Progenitor cell of endocrine pancreas (in vitro differentiated cells): ENCODE measurements at places on chromosomes 16 and 17.

GRCh38 chr17:32486701-32487472 is at the start of gene CDK5R1:
CDK5R1 (plus strand) TSS chr17:32486993; CDS start chr17:32487621, 628 bp downstream.
- peak; percentile 73 for DNase-seq

GRCh38 chr17:35750526-35751395 is 2.3 kb downstream of the GAS2L2 start:
- no peak for DNase-seq

GRCh38 chr17:8705427-8705826 is 39.2 kb downstream of the CCDC42 start:
- no peak for DNase-seq

DNA sequence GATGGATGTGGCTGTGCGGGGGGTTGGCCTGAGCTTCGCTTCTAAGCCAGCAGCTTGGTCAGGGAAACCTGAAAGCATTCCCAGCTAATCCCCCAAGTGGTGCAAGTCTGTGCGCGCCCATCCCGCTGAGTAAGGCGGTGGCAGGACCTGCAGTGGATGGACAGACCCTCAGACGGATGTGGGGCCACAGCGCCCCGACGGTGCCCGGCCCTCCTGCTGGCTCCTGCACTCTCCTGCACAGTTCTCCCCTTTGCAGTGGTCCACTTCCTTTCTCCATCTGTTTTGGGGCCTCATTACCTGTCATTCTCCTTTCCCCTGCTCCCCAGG is 2.3 kb downstream of the ATP2A1 start:
- no peak for DNase-seq

DNA sequence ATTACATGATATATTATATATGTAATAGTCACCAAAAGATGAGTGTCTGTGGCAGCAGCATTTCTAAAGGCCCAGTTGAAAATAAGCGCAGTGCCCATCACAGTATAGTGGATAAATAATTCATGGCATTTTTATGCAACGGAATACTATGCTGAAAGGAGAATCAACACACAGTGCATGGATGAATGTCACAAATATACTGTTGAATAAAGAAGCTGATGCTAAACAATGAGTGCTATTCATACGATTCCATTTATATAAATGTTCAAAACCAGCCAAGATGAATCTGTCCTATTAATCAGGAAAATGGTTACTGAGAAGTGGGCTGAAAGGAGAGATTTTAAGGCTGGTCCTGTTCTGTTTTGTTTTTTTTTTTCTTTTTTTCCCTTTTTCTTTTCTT is 61.6 kb downstream of the HSD17B2 start:
- DNase-seq: no peak

- DNase-seq: no peak
Observed at GRCh38 chr17:36726199-36726598, 124.8 kb downstream of the MRM1 start.

DNA sequence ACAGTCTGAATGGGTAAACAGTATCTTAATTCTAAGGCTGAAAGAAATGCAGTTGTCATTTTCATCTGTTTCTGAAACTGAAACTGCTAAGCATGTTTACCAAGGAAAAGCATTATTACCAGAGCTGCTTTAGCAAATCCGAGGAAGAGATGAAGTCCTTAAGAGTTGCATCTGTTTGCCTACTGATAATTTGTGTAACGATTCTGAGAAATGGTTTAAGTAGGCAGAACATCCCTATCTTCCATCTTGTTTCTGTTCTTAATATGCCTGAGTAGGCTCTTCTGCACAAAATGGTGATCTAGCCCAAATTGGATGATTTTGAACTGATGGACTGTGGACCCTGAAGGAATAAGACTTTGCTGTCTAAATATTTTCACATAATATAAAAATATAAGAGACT is 34.9 kb downstream of the NUP93 start:
- DNase-seq: no peak

DNA sequence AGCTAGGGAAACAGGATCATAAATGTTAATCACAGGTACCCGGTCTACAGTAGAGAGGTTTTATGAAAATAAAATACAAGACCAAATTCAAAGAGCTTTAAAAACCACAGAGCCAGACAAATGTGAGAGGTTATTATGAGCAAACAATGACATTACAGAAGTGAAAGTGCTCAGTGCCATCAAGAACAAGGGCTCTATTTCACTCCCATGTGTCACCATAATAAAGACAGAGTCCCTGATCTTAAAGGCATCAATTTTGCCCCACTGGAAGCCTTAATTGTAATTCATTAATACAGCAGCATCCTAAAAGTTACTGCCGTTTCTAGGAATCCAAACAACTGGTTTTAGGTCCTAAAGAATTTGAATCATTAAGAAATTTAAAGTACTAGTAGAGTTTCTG is 43.7 kb upstream of the CDRT4 start:
- no peak for DNase-seq

DNA sequence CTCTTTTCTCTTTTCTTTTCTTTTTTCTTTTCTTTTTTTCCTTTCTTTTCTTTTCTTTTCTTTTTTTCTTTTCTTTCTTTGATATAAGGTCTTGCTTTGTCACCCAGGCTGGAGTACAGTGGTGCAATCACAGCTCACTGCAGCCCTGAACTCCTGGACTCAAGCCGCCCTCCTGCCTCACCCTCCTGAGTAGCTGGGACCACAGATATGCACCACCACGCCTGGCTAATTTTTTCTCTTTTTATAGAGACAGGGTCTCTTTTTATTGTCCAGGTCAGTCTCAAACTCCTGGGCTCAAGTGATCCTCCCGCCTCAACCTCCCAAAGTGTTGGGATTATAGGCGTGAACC is 145.8 kb downstream of the IRX3 start:
- no peak for DNase-seq

GRCh38 chr16:67480833-67481560 is at the start of gene ATP6V0D1:
ATP6V0D1 (minus strand) TSS chr16:67481157; CDS start chr16:67481086, 71 bp downstream.
- peak; percentile 99 for DNase-seq

- DNase-seq: no peak
Observed at GRCh38 chr17:32398946-32399345, 45.4 kb upstream of the PSMD11 start.

DNA sequence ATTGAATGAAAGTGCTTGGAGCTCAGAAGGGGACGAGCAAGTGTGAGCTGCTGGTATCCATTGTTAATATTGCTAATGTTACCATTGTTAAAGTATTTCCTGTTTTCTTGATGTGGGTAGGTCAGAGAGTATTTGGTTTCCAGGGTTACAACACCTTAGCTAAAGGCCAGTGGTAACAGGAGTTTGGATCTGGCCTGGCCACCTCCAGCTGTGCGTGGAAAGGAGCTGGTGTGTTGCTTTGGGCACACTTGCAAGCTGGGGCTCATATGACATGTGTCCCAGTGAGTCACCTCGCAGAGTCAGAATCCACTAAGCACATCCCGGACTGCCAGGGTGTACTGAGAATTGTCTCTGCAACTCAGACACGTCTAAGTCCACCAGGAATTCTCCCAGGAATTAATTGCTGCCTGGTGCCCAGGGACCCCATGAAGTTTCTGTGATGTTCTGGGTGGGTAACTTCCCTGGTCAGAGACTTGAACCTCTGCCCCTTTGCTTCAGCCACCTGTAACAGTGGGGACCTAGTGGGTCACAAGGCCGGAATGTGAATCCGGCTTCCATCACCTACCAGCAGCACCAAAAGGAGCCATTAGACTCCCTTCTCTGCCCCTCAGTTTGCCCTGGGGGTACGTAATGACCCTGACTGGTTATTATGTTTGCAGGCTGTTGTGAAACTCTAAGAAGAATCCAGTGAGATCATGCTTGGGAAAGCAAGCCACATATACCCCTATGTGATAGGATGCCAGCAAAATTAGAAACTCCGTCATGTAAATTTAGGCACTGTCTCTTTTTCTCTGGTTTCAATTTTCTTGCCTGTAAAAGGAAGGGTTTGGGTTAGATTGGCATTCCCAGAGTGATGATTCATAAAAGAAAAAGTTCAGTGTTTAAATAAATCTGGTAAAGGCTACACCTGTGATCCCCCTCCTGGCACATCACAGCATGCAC is 12.8 kb downstream of the SLC6A2 start:
- DNase-seq: no peak

DNA sequence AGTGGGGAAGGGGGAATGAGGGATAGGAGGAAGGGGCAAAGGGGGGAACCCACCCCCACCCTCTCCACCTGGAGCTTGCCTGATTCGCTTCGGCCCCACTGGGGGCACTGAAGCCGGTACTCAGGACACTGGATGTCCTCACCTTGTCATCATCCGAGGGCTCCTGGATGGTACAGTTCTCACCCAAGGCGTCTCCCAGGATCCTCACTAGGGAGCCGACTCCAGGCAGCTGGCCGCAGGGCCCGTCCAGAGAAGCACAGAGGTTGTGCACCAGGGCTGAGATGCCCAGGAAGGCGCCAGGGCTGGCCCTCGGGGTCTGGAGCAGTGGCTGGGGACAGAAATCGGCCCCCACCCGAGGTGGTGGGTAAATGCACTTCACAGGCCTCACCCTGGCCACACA is 92.3 kb downstream of the LITAF start:
- DNase-seq: no peak

DNA sequence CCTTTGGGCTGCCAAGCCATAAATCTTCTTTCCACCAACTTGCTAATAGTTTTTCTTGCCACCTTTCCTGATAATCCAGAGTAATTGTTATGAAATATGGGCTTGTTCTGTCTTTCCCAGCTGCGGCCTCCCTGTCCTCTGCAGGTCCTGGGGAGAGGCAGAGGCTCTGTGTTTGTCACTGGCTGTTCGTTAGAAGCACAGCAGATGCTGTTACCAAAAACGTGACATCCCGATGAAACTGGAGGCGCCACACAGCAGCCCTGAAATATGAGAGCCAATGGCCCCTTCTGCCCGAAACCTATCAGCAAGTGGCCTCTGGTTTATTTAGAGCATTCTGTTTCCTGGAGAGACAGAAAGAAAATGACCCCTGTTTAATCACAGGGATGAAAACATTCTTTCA is 115.1 kb upstream of the ANKFN1 start:
- DNase-seq: no peak

GRCh38 chr16:50529334-50529733 is 18.9 kb upstream of the NKD1 start:
- no peak for DNase-seq

GRCh38 chr17:18315562-18315922 is 449 bp downstream of the SMCR8 start:
- no peak for DNase-seq

DNA sequence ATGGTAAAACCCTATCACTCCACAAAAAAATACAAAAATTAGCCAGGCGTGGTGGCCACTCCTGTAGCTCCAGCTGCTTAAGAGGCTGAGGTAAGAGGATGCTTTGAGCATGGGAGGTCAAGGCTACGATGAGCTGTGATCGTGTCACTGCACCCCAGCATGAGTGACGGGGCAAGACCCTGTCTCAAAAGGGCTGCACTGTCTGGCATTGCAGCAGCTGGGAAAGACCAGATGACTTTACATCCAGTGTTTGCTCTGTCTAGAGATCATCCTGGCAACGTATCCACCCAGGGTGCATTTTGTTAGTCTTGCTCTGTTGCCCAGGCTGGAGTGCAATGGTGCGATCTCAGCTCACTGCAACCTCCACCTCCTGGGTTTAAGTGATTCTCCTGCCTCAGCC is 52.0 kb downstream of the MRM3 start:
- DNase-seq: no peak

GRCh38 chr17:3801792-3802191 is 804 bp upstream of the ITGAE start:
- DNase-seq: no peak

- no peak for DNase-seq
Observed at GRCh38 chr17:41523225-41523593, 4.5 kb upstream of the KRT15 start.

- DNase-seq: no peak
Observed at GRCh38 chr17:5773816-5774360, 189.6 kb upstream of the NLRP1 start.

DNA sequence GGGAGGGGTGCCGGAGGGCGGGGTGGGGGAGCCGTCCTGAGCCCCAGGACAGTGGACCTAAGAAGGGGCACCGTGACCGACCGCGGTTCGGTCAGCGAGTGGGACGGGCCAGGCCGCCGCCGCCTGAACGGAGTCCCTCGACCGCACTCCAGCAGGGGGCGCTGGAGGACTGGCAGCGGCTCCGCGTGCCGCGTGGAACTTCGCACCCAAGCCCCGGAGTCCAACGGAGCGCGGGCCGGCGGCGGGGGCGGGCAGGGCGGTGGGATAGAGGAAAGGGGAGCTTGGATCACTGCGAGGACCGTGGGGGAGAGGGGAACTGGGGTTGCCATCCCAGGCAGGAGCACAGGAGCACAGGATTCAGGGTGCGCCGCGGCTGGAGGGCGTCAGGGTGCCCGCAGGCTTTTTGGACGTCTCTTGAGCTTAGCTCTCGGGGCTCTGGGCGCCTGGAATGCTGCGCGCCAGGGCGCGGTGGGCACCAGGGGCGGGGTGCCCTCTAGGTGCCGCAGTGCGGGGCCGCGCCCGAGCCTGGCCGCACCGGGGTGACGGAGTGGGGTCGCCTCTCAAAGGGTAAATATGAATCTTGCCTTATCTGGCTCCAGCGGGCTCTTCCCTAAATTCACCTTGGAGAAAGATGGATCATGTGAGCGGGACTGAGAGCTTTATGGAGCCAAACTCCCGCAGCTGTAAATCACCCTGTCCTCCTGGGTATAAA is 379 bp upstream of the OTOP2 start:
- peak; percentile 76 for DNase-seq

GRCh38 chr16:67928561-67929364 is 2.9 kb downstream of the CTRL start:
- peak; percentile 62 for DNase-seq

GRCh38 chr17:47735536-47736011 is 2.5 kb downstream of the TBX21 start:
- no peak for DNase-seq

DNA sequence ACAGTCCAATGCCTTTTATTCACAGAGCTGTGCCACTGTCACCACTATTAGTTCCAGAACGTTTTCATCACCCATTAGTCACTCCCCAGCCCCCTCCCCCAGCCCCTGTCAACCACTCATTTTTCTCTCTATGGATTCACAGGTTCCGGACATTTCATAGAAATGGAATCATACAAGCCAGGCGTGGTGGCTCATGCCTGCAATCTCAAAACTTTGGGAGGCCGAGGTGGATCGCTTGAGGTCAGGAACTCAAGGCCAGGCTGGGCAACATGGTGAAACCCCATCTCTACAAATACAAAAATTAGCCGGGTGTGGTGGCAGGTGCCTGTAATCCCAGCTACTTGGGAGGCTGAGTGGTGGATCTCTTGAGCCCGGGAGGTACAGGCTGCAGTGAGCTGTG is 759 bp upstream of the PAM16 start:
- DNase-seq: no peak

GRCh38 chr17:7018331-7018964 is 4.4 kb upstream of the BCL6B start:
- DNase-seq: no peak

DNA sequence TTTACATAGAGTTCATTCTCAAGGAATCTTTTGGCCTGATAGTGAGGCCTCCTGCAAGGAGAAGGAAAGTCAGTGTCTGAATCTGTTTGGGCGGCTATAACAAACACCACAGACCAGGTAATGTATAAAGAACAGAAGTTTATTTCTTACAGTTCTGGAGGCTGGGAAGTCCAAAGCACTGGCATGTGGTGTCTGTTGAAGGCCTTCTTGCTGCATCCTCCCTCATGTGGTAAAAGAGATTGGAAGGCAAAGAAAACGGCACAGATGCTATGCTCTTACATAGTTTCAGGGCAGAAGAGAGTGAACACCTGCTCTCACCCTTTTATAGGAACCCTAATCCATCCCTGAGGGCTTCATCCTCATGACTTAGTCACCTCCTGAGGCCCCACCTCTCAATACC is 31.2 kb upstream of the DNAJA2 start:
- no peak for DNase-seq
